Psoas muscle (tissue), 8 donors: ENCODE measurements at places on chromosomes 12 and 14. TPM values are rescaled to one million over a fixed set of nuclear protein-coding genes. Genes with fewer than 3 reads are reported as not detected.

Gene PRIMA1
- total RNA-seq = 0.17 TPM

Gene PLBD1
- 6.5 TPM for total RNA-seq

Gene NOS1
- 14.3 TPM for total RNA-seq

Gene TMEM229B
- total RNA-seq = 1.2 TPM

Gene DHRS1
- 2.4 TPM for total RNA-seq

Gene KRT75
- total RNA-seq = not detected

Gene RHEBL1
- not detected for total RNA-seq

Gene KANSL2
- total RNA-seq = 59.4 TPM
